ENCODE measurements at places on chromosomes 2 and 18.

DNA sequence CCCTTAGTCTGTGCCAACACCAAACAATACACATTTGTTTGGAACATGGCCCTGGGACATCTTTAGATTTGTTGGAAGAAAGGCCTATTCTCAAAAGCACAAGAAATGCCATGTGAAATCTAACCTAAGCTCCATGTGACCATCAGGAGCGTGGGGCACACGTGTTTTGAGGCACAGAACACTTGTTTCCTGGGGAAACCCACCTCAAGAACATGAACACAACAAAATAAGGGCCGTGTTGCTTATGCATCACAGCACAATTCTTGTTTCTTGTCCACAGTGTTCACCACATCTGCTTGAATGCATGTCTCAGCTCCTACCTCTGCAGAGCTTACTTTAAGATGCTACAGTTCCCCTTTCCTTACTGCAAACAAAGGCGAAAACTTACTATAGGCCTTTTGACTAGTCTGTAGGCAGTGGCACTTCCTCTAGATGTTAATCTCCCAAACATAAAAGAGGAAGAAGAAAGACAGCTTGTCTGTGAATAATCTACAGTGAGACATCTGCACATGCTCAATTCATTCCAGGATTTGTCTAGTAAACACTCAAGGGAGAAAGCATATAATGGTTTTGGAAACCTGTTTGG, 165.0 kb downstream of the ANKRD44 start:
- DNase-seq, result no peak

GRCh38 chr18:32891130-32891529, 118.3 kb upstream of the KLHL14 start:
- DNase-seq, result no peak

- no peak for DNase-seq
These were observed 7.7 kb upstream of the RHOB start for GRCh38 chr2:20439193-20439475.

- DNase-seq, result no peak
These were observed 376.8 kb downstream of the TSN start for GRCh38 chr2:122132147-122132691.

Measured in stimulated activated CD8-positive, alpha-beta memory T cell treated with anti-CD3 and anti-CD28 coated beads, Interleukin-4, amount 100 ng/mL, for 1 hour (primary cell).